ENCODE measurements at places on chromosomes 13 and 19.
A peak's percentile ranks its signal among the peaks of the same experiment; 100 is the strongest.

- no peak for DNase-seq
Observed at GRCh38 chr19:8489561-8490394, 12.7 kb downstream of the PRAM1 start.

- no peak for DNase-seq
Observed at GRCh38 chr13:28564030-28564429, 69.1 kb upstream of the FLT1 start.

DNA sequence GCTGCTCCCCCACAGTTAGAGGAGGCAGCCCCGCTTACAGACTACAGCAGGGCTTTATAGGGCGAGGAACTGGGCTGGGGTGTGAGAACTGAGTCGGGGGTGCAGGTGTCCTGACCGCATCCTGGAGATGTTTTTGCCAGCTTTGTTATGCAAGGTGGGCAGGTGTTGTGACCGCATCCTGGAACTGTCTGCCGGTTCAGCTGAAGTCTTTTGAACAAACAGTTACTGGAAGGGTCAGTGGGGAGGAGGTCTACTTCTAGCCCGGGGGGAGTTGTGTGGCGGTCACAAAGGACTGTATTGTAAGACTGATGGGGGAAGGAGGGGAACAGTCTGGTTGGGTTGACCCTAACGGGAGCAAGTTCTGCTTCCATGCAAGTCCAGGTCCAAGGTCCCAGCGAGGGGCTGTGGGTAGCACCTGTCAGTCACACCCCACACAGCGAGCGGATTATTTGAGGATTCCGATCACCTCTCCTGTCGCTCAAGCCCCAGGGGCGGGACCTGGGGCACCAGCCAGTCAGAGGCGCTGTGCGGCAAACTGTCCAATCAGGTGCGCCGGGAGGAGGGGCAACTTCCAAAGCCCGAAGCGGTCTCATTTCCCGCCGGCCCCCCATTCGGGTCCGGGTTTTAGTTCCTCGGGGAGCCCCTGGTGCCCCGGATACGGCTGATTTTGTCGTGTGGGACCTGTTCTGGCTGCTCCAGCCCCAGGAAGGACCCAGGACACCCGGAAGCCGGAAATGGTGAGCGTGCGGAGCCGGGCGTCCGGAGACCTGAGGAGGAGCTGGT, at the start of gene ZNF101:
Gene ZNF101, plus strand, starts transcription at position 610 of the 783 bp plus-strand sequence. Its CDS starts 125 bp downstream, at position 735.
- peak; percentile 67 for DNase-seq

GRCh38 chr13:100213576-100213975, 124.7 kb downstream of the PCCA start:
- DNase-seq, result no peak

- no peak for DNase-seq
Observed at GRCh38 chr19:17128403-17128802, 52.8 kb downstream of the MYO9B start.

- DNase-seq, result no peak
Observed at GRCh38 chr19:2179095-2179494, 15.4 kb downstream of the DOT1L start.
